ENCODE measurements at places on chromosomes 7 and 10. TPM values are rescaled to one million over a fixed set of nuclear protein-coding genes. Genes with fewer than 3 reads are reported as not detected.
A peak's percentile ranks its signal among the peaks of the same experiment; 100 is the strongest.

UPK3BL2 gene
- total RNA-seq, result 3.3 TPM

TWIST1 gene
- 26.5 TPM for total RNA-seq

ABLIM1 gene
- total RNA-seq, result 13.5 TPM

CPN1 gene
- not detected for total RNA-seq

PROSER2 gene
- 15.6 TPM for total RNA-seq

SPAG6 gene
- not detected for total RNA-seq

DNA sequence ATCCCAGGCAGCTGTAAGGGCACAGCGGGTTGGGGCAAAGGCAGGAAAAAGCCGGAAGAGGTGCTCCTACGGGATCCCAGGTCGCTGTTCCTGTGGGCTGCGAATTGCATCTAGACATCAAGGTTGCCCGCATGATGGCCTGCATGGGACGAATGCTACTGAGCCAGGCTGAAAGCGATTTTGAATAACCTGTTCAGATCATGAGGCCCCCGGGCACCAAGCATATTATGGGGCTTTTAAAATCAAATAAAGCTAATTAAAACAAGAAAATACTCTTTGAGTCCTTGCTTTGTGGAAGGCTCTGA, 37.1 kb downstream of the CAMK2B start:
- H3K4me3 ChIP-seq, result no peak overlapping the region
- no peaks in the 10 kb centered on the region for H3K4me1 ChIP-seq

GRCh38 chr10:3213758-3214515, 41.4 kb upstream of the PITRM1 start:
- H3K27me3 ChIP-seq, result no peaks in the 10 kb centered on the region
- no peak for DNase-seq
- no peaks in the 10 kb centered on the region for H3K36me3 ChIP-seq
- no peak overlapping the region for H3K27ac ChIP-seq
- H3K4me3 ChIP-seq, result no peak overlapping the region

DNA sequence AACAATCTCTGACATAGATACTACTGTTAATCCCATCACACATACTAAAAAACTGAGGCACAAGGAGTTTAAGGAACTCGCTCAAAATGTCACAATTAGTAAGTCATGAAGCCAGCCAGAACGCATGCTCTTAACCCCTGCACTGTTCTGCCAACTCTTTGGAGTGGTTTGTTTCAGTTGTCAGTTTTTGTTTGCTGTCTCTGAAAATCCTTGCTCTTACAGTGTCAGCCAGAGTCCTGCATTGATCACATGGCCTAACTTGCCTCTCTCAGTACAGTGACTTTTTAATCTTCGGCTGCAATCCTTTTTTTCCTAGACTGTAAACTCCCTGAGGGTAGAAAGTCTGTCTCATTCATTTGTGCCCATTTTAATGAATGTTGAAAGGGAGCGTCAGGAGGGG, 753.8 kb downstream of the AUTS2 start:
- H3K27me3 ChIP-seq, result no peaks in the 10 kb centered on the region
- H3K4me3 ChIP-seq, result no peak overlapping the region
- no peaks in the 10 kb centered on the region for H3K36me3 ChIP-seq
- no peak for DNase-seq
- H3K27ac ChIP-seq, result no peak overlapping the region

GRCh38 chr10:133378251-133379096, 588 bp upstream of the PAOX start:
- peak overlapping the region; percentile 75 for H3K4me3 ChIP-seq
- DNase-seq, result no peak
- no peaks in the 10 kb centered on the region for H3K27me3 ChIP-seq
- H3K4me1 ChIP-seq, result peaks cover 9% of the 10 kb centered on the region

DNA sequence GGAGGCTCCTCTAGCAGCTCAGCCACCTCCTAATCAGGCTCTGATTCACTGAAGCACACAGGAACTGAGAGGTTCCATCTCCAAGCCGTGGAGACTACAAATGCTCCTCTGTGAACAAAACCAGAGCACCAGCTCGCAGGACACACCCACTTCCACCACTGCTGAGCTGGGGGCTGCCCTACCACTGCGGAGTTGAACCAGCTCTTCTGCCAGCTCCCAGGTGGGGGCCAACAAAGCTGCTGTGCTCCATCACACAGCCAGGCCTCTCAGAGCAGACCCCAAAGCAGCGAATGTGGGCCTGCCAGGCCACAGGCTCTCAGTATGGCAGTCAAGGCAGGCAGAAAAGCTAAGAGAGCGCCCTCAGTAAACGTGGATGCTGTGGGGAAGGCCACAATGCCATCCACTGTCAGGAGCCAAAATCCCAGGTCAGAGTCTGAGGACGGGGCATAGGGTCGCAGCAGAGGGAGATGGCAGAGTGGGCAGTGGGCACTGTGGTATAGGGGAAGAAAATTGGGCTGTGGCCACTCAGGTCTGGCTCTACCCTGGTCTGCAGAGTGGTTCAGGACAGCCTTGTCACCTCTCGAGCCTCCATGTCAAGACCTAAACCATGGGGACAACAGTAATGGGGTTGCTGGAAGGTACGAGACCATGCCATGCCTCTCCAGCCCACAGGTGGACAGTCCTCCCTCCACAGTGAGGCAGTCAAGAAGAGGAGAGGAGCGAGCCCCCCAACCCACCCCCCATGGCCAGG, 82.1 kb downstream of the GRID1 start:
- no peak overlapping the region for H3K4me3 ChIP-seq
- H3K4me1 ChIP-seq, result no peaks in the 10 kb centered on the region
- H3K27ac ChIP-seq, result no peak overlapping the region
- no peaks in the 10 kb centered on the region for H3K36me3 ChIP-seq

GRCh38 chr10:122307669-122308416, 36.7 kb downstream of the BTBD16 start:
- H3K4me3 ChIP-seq, result peak overlapping the region; percentile 52
- peaks cover 1% of the 10 kb centered on the region for H3K36me3 ChIP-seq
- peak overlapping the region; percentile 96 for H3K27ac ChIP-seq
- no peak for DNase-seq

GRCh38 chr10:104321725-104322415, 16.4 kb downstream of the ITPRIP start:
- H3K27ac ChIP-seq, result peak overlapping the region; percentile 58
- no peaks in the 10 kb centered on the region for H3K27me3 ChIP-seq
- no peaks in the 10 kb centered on the region for H3K36me3 ChIP-seq
- DNase-seq, result no peak
- H3K4me3 ChIP-seq, result no peak overlapping the region

- H3K27ac ChIP-seq, result no peak overlapping the region
- no peaks in the 10 kb centered on the region for H3K27me3 ChIP-seq
- no peak for DNase-seq
- H3K4me3 ChIP-seq, result no peak overlapping the region
- peaks cover 25% of the 10 kb centered on the region for H3K4me1 ChIP-seq
Measured at GRCh38 chr10:65341323-65341925, 1584.4 kb upstream of the LRRTM3 start.

GRCh38 chr7:30923774-30924413, 12.2 kb downstream of the AQP1 start:
- peaks cover 1% of the 10 kb centered on the region for H3K36me3 ChIP-seq
- H3K27me3 ChIP-seq, result no peaks in the 10 kb centered on the region
- H3K27ac ChIP-seq, result no peak overlapping the region
- no peak overlapping the region for H3K4me3 ChIP-seq
- DNase-seq, result peak; percentile 50

DNA sequence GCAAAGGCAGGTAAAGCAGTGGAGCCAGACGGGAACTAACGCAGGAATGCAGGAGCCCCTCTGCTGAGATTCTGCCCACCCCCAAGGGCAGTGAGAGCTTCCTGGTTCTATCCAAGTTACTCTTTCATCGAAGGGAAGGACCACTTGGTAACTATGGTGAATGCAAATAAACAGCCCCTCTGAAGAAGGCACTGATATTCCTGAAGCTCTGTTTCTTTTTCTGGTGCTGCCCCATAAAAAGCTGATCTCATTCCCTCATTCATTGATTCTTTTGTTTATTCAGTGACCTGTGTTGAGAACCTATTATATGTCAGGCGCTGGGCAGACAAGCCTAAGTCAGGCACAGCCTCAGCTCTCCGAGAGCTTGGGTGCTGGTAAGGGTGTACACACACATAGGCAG, 217.3 kb downstream of the SNX10 start:
- H3K36me3 ChIP-seq, result no peaks in the 10 kb centered on the region
- no peak for DNase-seq
- H3K27ac ChIP-seq, result no peak overlapping the region
- peaks cover 30% of the 10 kb centered on the region for H3K27me3 ChIP-seq

DNA sequence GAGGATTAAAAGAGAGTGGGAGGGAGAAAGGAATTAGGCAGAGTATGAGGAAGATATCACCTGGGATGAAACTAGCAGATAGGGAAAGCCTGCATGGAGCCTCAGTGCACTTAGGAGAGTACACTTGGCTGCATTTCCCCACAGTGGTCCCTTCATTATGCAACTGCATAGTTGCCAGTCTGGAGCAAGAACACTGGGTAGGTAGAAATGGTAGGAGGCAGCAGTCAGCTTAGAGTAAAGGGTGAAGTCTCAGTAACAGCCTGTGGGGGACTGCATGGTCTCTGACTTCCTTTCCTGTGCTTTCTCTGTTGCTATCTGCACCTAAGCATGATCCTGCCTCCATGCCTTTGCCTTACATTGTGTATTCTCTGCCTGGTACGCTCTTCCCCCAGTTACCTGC, 14.0 kb upstream of the PCGF5 start:
- DNase-seq, result no peak
- H3K4me3 ChIP-seq, result no peak overlapping the region
- H3K36me3 ChIP-seq, result no peaks in the 10 kb centered on the region
- H3K4me1 ChIP-seq, result peaks cover 5% of the 10 kb centered on the region
- H3K27me3 ChIP-seq, result no peaks in the 10 kb centered on the region

GRCh38 chr10:38010119-38010903, at the start of gene ZNF33A:
ZNF33A (plus strand) TSS chr10:38010675; CDS start chr10:38012342, 1,667 bp downstream.
- DNase-seq, result peak; percentile 94
- peak within 1 kb of the TSS; percentile 99 for H3K27ac ChIP-seq
- peaks cover 3% of the 10 kb centered on the region for H3K27me3 ChIP-seq
- H3K4me3 ChIP-seq, result peak within 1 kb of the TSS; percentile 83
- peaks cover 6% of the 10 kb centered on the region for H3K36me3 ChIP-seq
- peaks cover 19% of the 10 kb centered on the region for H3K4me1 ChIP-seq

GRCh38 chr7:5420881-5421713, 2.5 kb downstream of the TNRC18 start:
- peak overlapping the region; percentile 86 for H3K4me3 ChIP-seq
- H3K27ac ChIP-seq, result peak overlapping the region; percentile 98
- H3K27me3 ChIP-seq, result no peaks in the 10 kb centered on the region
- DNase-seq, result no peak
- H3K4me1 ChIP-seq, result peaks cover 22% of the 10 kb centered on the region
- peaks cover 4% of the 10 kb centered on the region for H3K36me3 ChIP-seq

GRCh38 chr10:126924915-126925300, 19.7 kb downstream of the DOCK1 start:
- H3K27ac ChIP-seq, result peak overlapping the region; percentile 59
- no peak for DNase-seq
- peaks cover 35% of the 10 kb centered on the region for H3K4me1 ChIP-seq
- no peaks in the 10 kb centered on the region for H3K27me3 ChIP-seq
- peaks cover 13% of the 10 kb centered on the region for H3K36me3 ChIP-seq

DNA sequence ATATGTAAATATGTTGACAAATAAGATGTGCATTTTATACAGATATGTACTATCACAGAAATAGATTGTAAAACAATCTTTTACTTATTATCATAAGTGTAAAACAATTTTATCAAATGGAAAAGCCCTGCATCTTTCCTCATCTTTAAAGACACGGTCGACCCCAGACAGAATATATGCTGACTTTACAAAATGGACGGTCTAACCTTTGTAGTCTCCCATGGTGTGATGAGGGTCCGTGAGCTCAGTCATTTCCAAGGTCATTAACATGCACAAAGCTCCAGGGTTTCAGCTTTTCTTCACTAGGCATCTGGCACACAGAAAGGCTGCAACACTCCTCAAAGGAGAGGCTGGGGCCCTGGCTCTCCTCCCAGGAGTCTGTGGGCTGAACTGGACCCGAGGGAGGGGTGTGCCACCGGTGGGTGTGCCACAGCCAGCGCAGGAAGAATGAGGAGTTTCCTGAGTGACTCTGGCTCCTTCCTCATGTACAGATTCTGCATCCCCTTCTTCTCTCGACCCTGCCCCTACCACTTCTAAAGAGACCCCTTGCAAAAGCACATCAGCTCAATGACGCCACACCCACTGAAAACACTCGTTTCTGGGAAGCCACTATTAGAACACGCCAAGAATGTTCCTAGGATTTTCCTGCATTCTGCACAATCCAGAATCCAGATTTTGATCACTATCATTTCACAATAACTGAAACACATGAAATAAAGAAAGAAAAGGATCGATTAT, 26.2 kb upstream of the ABLIM1 start:
- no peaks in the 10 kb centered on the region for H3K36me3 ChIP-seq
- H3K4me1 ChIP-seq, result peaks cover 45% of the 10 kb centered on the region
- peak overlapping the region; percentile 77 for H3K27ac ChIP-seq

DNA sequence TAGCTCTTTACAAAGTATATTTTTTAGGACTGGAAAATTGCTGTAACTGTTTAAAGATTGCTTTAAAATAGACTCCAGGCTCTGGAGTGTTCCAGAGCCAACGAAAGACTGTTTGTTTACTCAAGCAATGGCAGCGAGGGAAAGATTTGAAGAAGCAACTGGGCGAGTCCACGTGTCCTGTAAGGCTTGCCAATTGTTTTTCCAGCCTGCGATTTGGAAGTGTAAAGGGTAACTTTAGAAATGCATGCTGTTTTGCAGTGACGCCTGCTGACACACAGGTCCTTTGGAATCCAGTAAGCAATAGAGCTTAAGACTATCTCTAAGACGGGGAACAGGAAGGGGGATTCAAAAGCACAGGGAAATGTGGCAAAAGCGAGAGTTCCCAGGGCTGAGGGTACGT, 55.8 kb downstream of the TACC2 start:
- H3K4me1 ChIP-seq, result peaks cover 14% of the 10 kb centered on the region
- H3K27me3 ChIP-seq, result peaks cover 3% of the 10 kb centered on the region
- peak overlapping the region; percentile 88 for H3K27ac ChIP-seq
- H3K36me3 ChIP-seq, result no peaks in the 10 kb centered on the region

GRCh38 chr10:88735661-88736060, 24.2 kb upstream of the LIPN start:
- no peaks in the 10 kb centered on the region for H3K36me3 ChIP-seq
- no peak overlapping the region for H3K27ac ChIP-seq
- H3K4me3 ChIP-seq, result no peak overlapping the region
- peaks cover 10% of the 10 kb centered on the region for H3K27me3 ChIP-seq
- no peaks in the 10 kb centered on the region for H3K4me1 ChIP-seq

DNA sequence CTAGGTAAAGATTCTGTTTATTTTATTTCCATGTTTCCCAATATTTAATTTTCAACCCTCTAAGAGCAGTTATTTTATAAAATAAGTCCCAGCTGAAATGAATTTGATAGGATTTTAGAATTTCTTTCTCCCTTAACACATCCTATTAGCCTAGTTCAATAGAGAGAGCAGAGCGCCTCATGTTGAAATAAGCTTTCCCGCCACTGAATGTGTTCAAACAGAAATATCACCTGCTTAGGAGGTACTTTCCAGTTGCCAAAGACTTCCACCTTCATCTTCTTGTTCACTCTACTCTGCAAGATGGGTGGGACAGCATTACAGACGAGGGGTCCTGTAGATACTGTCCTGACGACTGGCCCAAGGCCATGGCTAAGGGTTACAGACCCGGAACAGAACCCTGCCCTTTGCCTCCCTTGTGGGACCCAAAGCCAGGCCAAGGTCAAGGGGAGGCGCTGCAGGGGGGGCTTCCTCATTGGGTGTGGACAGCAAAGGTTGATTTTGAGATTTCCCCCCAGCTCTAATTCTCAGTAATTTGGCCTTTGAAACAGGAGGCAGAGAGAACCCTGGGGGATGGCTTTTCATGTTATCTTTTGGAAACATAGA, 62.0 kb downstream of the PARP12 start:
- H3K4me1 ChIP-seq, result peaks cover 1% of the 10 kb centered on the region
- DNase-seq, result peak; percentile 51
- no peak overlapping the region for H3K27ac ChIP-seq
- no peaks in the 10 kb centered on the region for H3K27me3 ChIP-seq
- no peaks in the 10 kb centered on the region for H3K36me3 ChIP-seq
- no peak overlapping the region for H3K4me3 ChIP-seq

Data from chondrocyte (in vitro differentiated cells).